ENCODE measurements at places on chromosomes 5 and 9.

DNA sequence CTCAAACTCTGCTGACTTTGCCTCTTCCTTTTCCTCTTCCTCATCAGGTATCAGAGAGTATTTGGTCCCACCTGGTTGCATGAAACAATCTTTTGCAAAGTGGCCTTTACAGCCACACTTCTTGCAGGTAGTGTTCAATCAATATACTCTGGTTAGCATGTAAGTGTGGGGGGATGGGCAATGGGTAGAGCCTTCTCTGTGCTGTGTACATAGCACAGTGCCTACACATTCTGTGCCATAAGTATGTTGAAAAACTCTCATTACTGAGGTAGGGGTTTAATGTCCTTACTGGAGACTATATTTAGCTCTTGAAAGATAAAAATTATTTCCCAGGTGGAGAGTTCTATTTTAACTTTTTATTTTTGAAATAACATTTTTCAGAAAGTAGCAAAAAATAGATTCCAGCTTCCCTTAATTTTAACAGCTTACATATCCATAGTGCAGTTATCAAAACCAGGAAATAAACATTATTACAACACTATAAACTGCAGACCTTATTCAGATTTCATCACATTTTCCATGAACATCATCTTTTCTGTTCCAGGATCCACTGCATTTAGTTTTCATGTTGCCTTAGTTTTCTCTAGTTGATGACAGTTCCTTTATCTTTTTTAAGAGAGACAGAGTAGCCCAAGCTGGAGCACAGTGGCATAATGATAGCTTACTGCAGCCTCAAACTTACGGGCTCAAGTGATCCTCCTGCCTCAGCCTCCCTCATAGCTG lies 15.1 kb downstream of the TTC1 start:
- DNase-seq: no peak

DNA sequence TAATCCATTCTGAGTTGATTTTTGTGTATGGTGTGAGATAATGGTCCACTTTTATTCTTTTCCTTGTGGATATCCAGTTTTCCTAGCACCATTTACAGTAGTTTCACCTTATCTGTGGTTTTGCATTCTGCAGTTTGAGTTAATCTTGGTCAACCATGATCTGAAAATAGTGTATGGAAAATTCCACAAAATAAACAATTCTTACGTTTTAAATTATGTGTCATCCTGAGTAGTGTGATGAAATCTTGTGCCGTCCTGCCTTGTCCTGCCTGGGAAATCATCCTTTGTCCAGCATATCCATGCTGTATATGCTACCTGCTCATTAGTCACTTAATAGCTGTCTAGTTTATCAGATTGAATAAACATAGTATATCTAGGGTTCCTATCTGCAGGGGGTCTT lies 42.1 kb downstream of the CDC42SE2 start:
- DNase-seq: no peak

- no peak for DNase-seq
These were observed 18.1 kb upstream of the ZNF484 start for GRCh38 chr9:92895812-92896436.

- DNase-seq: no peak
These were observed 30.6 kb downstream of the NKD2 start for GRCh38 chr5:1039210-1039548.

GRCh38 chr9:115170358-115171073 lies 52.6 kb upstream of the TNC start:
- DNase-seq: peak; percentile 77

DNA sequence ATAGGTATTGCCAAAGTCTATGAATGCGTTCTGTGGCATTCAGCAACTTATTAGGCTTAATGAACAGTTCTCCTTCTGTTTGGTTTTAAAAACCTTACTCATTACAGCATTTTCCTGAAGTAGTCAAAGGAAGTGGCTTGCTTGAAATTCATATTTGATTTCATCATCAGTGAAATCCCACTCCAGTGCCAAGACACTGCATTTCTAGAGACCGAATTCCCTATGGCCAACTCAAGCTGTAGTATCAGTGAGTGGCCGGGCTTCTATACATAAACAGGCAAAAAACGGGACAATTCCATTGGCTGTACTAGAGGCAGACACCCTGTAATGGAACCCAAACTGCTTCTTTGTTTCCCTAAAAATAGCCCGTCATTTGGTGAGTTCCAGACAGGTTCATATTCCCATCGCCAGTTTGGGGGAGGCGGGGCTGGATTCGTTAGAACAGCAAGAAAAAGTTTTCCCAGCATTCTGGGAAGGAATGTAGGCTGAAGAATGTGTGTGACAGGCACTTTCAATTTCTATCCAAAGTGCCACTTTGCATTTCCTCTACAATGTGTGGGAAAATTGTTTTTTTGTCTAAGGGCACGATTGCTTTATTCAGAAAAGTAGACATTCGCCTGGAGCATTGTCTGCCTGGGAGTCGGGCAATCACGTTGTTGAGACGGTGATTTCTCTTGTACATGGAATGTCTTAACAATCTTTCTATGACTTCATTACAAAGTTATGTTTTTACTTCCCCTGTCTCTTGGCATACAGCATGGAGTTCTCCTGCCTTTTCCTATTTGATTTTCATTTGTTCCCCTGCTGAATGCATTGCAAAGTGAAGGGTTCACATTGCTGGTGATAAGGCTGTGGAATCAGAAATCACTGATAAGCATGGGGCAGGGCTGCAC lies 141.8 kb upstream of the MAST4 start:
- DNase-seq: no peak

- DNase-seq: no peak
These were observed 78.1 kb upstream of the HMHB1 start for GRCh38 chr5:143733665-143734455.

GRCh38 chr9:20844916-20845315 lies 160.9 kb downstream of the FOCAD start:
- DNase-seq: no peak

DNA sequence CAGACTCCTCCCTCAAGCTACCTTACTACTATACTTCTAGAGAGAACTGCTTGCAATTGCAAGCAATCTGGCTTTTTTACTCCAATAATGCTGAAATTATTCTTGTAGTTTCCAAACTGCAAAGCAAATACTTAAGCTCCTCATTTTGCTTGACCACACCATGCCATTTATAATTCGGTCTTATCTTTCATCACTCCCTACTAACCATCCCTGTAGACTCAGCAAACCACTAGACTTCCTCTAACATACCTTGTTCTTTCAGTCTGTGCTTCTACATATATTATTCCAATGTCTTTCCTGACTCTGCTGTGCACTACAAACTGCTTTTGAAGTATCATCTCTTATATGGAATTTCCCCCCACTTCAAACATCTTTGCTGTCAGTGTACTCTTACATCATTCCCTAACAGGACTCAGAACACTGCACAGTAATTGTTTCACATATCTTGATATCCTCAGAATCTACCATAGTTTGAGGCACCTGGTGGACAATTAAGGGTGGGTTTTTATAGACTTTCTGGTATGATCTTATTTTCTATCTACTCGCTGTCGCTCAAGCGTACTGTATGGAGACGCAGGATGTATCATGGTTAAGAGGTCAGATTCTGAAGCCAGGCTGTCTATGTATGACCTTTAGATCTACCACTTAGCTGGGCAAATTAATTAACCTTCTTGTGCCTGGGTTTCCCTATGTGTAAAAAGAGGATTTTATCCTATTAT lies 2.8 kb downstream of the IL6ST start:
- no peak for DNase-seq

- DNase-seq: no peak
These were observed 24.3 kb downstream of the GCNT4 start for GRCh38 chr5:75028090-75028489.

GRCh38 chr9:30301271-30301963 lies 2083.0 kb upstream of the ACO1 start:
- no peak for DNase-seq

DNA sequence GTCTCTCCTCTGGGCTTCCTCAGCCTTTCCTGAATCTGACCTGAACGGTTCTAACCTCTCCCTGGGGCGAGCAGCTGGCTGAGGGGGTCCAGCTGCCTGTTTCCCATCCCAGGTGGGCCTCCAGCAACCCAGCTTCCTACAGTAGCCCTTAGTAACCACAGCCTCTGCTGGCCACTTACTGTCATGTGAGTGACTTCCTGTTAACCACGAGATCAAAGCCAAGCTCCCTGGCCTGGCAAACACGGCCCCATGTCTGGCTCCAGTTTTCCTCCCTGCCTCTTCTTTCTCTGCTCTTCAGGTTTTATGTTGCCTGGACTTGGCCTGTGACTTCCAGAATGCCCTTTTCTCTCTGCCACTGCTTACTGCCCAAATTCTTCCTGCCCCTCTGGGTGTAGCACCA lies 47.2 kb upstream of the DAB2IP start:
- peak; percentile 93 for DNase-seq

GRCh38 chr5:113379936-113380806 lies 54.6 kb downstream of the TSSK1B start:
- DNase-seq: no peak

DNA sequence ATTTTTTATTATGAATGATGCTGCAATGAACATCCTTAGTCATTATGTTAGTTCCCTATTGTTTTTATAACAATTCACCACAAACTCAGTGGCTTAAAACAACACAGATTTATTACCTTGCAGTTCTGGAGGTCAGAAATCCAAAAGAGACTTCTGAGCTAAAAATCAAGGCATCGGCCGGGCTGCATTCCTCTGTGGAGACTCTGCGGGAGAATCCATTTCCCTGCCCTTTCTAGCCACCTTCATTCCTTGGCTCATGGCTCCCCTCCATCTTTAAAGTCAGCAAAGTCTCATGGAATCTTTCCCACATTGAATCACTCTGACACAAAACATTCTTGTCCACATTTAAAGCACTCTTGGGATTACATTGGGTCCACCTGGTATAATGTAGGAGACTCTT lies 38.6 kb downstream of the SNX18 start:
- no peak for DNase-seq

- DNase-seq: no peak
These were observed 15.2 kb upstream of the SLC35D2 start for GRCh38 chr9:96398582-96399324.

DNA sequence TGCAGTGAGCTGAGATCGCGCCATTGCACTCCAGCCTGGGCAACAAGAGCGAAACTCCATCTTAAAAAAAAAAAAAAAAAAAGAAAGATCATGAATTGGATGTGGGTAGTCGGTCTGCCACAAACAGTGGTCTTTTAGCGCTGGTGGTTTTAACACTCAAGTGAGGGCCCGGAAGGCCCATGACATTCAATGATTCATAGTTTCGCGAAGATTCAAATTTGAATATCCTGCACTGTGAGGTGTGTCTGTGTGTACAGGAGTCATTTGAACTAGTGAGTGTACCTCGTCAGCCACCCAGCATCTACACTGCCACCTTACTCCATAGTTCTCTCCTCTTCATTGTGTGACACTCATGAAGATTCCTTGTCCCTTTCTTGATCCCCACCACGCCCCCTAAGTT lies 41.3 kb downstream of the CFAP77 start:
- DNase-seq: no peak

DNA sequence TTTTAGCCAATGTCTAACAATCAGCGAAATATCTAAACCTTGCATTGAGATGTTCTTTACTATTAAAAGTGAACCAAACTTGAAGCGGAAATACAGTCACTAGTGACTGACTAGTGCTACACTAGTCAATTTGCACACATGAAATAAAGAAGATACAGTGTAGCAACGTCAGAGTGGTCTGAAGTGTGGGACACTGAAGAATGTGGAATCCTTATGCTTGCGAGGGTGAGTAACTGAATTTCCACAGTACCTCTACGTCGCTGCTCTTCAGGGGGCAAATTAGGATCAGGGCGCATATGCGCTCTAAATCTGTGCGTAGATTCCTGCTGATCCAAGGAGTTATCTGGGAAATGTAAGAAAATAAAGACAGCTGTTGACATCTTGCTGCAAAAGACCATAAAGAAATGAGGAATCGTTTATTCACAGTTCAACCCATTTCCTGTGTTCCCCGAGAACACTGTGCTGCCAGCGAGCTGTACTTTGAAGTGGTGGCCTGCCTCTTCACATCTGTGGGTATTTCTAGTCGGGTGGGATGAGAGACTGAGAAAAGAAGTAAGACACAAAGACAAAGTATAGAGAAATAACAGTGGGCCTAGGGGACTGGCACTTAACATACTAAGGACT lies 39.8 kb upstream of the FLT4 start:
- DNase-seq: no peak

DNA sequence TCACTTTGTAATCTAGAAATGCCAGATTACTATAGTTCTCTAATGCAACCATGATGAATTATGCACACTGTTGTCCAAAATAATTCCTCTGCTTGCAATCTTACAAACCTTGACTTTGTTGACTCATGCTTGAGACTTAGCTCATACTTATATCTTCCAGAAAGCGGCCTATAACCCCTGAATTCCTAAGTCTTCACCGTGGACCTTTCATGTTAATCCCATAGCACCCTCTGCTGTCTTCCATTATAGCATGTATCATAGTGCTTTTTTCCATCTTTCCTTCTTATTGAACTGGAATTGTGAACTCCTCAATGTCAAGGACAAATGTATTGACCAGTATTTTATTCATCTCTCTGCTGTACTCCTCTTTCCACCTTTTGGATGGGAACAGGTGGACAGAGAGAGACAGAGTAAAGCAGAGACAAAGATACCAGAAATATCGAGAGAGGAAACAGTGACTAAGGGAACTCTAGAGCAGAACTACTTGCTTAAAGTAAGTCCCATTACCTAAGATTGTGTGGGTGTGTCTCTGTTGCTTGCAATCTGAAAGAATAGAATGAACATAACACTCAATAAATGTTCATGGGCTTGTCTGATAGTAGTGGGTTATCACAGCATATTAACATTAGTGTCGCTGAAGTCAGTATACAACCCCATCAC lies 110.0 kb downstream of the LURAP1L start:
- DNase-seq: no peak

- DNase-seq: no peak
These were observed 3.9 kb downstream of the VCAN start for GRCh38 chr5:83475391-83475863.

DNA sequence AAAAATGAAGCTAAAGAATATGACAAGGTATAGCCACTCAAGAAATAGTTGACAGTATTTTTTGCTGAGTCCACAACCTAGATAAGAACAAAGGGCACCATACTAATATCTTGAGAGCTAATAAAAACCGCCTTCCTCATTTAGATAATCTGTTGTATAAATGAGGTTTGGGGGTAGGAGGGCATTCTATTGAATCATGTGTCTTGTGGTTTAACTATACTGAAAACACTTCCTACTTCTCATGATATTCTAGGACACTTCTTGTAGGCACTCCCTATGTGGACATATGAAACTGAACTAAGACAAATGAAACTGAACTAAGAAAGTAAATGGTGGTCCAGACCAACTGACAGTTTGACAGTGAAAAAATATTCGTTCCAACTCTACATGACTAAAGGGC lies 1268.5 kb upstream of the C9orf72 start:
- DNase-seq: no peak

GRCh38 chr5:14428302-14429081 lies 153.1 kb upstream of the OTULINL start:
- DNase-seq: peak; percentile 92

GRCh38 chr5:90813392-90813791 lies 254.8 kb downstream of the ADGRV1 start:
- no peak for DNase-seq

- DNase-seq: no peak
These were observed 65.8 kb downstream of the C5orf15 start for GRCh38 chr5:133902511-133903118.
